ENCODE measurements at places on chromosomes 12 and 14.
A peak's percentile ranks its signal among the peaks of the same experiment; 100 is the strongest.

GRCh38 chr12:116162071-116162470 is 115.4 kb downstream of the MED13L start:
- no peak for DNase-seq

DNA sequence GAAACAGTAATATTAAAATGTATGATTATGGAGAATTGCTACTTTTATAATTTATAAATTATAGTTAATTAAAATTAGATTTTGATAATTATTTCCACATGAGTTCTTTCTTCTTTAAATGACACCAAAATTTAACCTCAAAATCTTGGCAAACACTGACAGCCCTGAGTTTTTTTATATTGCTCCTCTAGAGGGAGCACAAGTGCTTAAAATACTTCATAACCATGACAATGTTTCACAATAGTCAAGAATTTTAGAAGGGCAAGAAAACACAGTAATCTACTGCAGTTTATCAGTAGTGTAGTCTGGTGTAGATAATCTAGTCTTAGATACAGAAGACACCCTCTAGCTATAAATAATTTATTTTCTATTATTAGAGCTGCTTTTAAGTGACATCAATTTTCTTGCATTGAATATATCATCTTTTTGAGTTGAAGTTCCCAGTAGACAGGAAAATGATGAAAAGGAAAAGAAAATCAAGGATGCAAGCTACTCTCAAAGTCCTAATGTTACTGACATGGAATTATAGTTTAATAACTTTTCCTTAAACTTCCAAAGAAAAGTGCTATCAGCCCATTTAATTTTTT is 14.3 kb upstream of the PTGER2 start:
- DNase-seq: peak; percentile 66

GRCh38 chr14:36057452-36058116 is 118.9 kb downstream of the PTCSC3 start:
- no peak for DNase-seq

- DNase-seq: peak; percentile 56
Measured at GRCh38 chr12:46131732-46132469, 136.9 kb downstream of the SLC38A1 start.

DNA sequence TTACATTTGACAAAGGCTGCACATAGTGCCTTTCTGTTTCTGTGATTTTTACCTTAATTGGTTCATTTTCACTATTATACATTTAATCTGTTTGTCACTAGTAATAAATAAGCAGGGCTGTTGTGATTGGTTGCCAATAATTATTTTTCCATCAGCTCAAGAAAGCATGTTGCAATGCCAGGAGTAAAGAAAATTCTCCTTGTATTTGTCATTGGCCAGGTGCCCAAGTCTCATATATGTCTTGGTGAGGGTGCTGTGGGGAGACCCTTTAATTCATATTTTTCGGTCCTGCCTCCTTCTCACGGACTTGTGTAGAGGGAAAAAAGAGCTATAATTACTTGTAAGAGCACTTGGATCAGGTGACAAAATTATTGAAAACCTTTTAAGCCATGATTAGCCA is 108.0 kb downstream of the KITLG start:
- no peak for DNase-seq

All from SW 1271 (cell line).